ENCODE measurements at places on chromosomes 2 and 18.

DNA sequence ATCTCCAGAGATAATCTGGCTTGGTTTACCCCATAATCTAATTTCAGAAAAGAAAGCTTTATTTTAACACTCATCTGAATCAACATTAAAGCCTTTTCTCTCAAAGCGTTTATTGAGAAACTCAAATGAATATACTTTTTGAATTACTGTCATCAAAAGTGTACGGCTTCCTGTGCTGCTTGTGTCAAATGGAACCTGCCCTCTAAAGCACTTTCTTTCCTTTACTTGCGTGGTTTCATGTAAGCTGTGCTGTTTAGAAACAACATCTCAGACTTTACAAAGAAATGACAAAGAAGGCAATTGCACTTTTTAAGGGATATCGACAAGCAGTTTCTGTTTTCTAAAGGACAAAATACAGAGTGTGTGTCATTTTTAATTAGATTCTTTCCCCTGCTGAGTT is 35.1 kb downstream of the CYBRD1 start:
- DNase-seq: no peak

- DNase-seq: no peak
Measured at GRCh38 chr18:70452501-70452900, 163.7 kb downstream of the SOCS6 start.

GRCh38 chr2:217228732-217229131 is 368.9 kb upstream of the TNP1 start:
- DNase-seq: no peak

DNA sequence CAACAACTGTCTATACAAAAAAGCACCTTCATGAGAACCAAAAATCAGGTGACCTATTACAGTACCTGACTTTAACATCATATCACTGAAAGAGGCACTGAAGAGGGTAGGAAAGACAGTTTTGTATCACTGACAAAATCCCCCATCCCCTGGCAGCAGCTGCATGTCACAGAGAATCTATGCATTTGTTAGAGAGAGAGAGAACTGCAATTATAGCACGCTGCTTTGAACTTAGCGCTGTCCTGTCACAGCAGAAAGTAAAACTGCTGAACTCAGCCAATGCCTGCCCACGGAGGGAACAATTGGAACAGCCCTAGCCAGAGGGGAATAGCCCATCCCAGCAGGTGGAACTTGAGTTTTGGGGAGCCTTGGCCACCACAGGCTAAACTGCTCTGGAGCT is 75.1 kb upstream of the NOL4 start:
- no peak for DNase-seq

DNA sequence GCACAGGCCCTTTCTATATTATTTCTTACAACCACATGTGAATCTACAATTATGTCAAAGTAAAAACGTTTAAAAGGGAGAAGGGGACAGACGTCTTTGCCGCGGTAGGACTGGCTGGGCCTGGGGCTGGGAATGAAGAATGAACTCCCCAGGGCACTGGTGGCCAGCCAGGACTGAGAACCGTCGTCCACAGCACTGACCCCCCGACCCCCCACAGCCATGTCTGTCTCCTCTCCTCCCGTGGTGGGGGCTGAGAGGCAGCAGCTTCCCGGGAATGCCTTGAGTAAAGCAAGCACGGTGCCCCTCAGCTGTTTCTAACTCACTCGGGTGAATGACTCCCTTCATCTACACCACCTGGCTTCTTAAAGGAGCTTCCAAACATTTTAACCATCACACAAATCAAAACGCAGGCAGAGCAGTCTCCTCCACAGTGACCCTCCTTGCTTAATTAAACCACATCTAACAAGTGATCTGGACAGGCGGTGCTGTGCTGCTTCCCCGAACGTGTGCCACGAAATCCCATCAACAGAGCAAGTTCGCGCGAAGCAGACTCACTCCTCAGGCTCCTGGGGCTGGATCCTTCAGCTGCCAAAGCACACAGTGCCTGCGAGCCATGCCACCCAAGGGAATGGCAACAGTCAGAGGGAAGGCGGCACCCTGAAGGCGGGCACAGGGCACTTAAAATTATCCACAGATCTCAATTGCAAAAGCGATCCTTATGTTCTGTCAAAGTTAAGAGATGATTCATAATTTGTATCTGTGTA is 217.7 kb downstream of the EIPR1 start:
- no peak for DNase-seq

DNA sequence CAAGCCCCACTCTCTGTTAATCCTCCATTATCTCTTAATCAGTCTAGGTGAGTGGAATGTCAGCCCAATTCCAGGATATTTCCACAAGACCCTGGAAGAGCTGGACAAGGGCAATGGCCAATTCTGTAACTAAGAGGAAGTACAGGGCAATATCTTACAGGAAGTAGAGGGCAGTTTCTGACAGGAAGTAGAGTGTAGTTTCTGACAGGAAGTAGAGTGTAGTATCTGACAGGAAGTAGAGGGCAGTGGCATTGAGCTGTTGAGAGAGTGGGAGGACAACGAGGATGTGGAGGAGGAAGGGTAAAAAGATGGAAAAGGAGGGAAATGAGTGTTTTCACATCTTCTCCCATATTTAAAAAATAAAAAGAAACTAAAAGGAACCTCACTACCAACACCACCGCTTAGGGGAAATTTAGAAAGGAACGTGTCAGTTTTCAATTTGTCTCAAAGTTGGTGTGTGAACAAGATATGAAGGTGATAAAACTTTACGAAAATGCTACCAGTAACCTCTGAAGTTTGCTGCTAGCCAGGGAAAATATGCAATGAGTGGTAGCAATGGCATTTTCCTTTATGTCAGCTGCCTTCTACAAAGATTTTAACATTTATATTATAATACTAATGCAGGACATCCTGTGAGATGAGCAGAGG is 430.9 kb upstream of the HNRNPA3 start:
- DNase-seq: peak; percentile 8

- no peak for DNase-seq
Measured at GRCh38 chr18:10367836-10368235, 86.6 kb upstream of the APCDD1 start.

- DNase-seq: no peak
Measured at GRCh38 chr2:64658269-64658668, 4.6 kb upstream of the SERTAD2 start.

- no peak for DNase-seq
Measured at GRCh38 chr18:13551841-13552733, 174.3 kb downstream of the FAM210A start.

- DNase-seq: no peak
Measured at GRCh38 chr2:46835520-46835919, 80.1 kb downstream of the MCFD2 start.

- DNase-seq: no peak
Measured at GRCh38 chr2:48817355-48817754, 61.8 kb upstream of the LHCGR start.

DNA sequence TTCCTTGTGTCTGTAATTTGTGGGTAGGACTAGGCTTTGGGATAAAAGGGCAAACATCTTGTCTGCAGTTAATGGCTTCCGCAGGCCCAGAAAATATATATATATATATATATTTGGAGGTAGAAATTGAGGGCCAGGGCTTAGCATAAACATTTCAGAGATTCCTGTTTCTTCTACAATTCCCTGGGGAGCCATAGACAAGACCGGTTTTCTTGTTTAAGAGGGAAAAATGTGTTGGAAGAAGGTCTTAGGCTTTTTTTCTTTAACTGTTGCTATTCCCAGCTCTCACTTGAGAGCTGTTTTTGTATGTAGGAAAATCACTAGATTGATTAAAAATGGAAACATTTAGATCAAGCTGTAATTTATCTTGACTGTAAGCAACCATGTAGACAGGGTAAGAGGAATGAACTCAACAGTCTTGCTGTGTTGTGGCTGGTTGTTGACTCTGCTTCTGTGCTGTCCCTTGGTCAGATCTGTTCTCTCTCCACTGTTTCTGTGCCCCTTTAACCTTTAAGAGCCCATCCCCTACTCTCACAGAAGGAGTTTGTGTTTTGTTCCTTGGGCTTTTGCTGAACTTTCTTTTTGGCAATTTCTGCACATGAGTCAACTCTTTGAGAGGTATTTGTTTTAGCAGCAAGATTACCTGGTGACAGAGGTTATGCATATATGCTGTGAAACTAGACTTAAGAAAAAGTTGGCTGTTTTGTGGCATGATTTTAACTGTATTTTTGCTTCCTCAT is 58.3 kb downstream of the EFEMP1 start:
- peak; percentile 36 for DNase-seq

GRCh38 chr2:37585982-37586621 is 85.3 kb downstream of the CDC42EP3 start:
- DNase-seq: peak; percentile 86

DNA sequence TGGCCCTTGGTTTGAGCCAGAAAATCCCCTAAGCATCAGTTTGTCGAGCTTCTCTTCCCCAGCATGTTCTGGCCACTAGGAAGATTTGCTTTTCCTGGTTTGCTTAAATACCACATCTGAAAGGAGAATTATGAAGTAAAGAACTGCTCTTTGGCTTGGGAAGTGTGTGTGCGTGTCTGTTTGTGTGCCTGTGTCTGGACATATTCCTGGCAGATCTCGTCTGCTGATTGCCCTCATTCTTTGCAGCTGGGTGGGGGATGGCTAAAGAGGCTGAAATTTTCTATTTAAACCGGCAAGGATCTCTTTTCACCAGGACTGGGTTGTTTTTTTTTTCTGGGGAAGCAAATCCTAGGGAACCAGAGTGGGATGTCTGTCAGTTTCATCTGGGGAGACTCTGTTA is 57.3 kb upstream of the MBOAT2 start:
- no peak for DNase-seq

- peak; percentile 56 for DNase-seq
Measured at GRCh38 chr18:43563780-43564179, 286.5 kb upstream of the SYT4 start.
